ENCODE measurements at places on chromosomes 7 and 10.
A peak's percentile ranks its signal among the peaks of the same experiment; 100 is the strongest.

DNA sequence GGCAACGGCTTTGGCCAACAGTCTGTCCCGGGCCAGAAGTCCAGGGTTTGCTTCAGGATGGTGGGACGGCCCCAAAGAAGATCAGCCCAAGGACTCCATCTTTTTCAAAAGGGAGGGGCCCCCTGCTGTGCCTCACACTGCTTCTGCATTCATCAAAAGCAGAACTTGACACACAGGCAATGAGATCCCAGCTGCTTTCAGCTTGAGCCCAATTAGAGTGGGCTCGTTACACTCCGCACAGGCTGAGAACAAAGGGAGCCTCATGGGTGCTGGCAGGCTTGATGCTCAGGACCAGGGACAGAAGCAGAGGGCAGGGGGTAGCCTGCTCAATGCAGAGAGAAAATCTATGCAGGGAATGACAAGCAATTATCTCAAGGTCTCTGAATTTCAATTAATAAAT is 45.5 kb downstream of the VOPP1 start:
- peak; percentile 46 for DNase-seq

- no peak for DNase-seq
These were observed 193.6 kb downstream of the MAD1L1 start for GRCh38 chr7:2038931-2039728.

GRCh38 chr7:155814316-155815276 is 2.3 kb upstream of the SHH start:
- DNase-seq: no peak

- DNase-seq: no peak
These were observed 16.3 kb upstream of the COL1A2 start for GRCh38 chr7:94378356-94378755.

GRCh38 chr7:140926021-140926817 is 1.5 kb upstream of the BRAF start:
- no peak for DNase-seq

DNA sequence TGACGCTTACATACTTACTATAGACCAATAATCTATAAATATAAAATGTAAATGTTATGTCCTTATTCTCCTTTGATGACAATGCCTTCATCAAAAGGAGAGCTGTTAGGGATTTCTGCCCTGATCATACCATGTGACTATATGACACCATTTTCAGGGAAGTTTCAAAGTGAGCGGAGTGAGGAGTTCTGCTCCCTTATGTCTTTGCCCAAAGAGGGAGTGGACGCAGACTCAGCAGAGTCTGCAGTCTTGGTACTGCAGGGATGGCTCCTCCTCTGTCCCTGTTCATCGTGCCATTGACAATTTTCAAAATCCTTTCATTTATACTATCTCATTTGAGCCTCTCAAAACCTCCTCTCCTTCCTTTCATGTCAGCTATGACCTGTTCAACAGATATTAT is 27.9 kb downstream of the HYAL4 start:
- no peak for DNase-seq

DNA sequence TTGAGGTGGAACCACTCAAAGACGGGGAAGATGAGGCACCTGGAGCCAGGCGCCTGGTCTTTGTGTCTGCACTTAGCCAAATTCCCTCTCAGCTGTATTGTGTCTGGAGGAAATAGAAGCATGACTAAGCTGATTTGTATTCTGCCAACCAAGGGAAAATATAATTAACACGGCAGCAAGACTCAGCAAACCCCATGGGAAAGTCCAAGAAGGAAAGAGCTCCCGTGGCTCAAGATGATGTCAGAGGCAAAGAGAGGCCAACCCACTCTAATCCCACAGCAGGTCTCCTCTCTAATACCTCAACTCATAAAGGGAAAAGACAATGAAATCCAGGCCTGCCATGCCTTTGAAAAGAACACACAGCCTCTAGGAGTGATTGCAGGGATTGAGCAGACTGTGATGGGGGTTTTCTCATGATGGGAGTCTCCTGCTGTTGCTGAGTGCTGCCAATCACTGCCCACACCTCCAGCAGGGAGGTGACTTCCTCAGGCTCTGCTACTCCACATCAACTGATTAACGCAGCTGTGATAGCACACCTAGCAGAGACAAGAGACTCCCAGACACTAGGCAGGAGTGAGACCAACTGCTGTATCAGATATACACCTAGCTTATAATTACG is 255.5 kb upstream of the C7orf33 start:
- no peak for DNase-seq

DNA sequence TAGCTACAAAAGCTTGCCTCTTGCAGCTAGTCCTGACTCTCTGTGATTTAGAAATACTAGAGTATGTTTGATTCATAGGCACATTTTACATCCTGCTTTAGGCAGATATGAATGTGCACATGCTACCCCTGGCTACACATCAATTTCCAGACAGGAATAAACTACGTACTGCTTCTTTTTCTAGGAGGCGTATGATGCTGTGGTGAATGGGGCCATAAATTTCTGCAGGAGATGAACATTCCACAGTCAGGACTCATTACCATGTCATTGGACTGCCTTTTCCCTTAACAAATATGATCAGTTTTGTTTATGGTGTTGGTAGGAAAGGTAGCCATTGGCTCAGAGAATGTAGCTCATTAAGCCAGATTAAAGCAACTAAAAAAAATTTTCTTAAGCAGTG is 50.1 kb upstream of the IFRD1 start:
- no peak for DNase-seq

DNA sequence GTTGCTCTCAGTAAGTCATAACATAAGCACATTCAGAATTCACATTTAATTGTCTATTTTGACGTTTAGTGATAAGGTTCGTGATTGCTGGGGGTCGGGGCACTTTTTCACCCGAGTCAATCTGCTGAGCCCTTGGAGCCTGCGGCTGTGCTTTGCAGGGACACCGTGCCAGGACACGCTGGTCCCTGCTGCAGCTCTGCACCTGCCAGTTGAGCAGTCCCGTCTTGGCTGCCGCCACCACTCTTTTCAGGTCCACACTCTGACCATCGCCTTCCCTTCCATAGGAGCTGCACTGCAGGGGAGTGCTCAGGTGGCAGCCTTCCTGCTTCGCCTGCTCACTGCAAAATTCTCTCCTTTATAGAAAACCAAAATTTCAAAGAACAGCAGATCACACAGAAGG is 36.4 kb downstream of the CUL1 start:
- no peak for DNase-seq
